ENCODE measurements at places on chromosomes 1 and 21. TPM values are rescaled to one million over a fixed set of nuclear protein-coding genes. Genes with fewer than 3 reads are reported as not detected.

The FCMR gene
- total RNA-seq, result 1.6 TPM

The CLIC4 gene
- 544 TPM for total RNA-seq

The SYF2 gene
- 28.9 TPM for total RNA-seq

DNA sequence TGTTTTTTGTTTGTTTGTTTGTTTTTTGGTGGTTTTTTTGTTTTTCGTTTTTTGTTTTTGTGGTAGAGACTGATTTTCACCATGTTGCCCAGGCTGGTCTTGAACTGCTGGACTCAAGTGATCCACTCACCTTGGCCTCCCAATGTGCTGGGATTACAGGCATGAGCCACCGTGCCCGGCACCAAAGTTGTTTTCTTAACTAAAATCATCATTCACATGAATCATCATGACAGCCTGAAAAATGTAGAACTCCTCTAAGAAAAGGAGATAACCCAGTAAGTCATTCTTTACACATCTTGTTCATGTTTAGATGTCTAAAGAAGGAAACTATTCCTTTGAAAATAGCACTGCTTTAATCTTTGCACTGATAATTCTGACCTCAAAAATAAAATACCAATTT is 37.5 kb downstream of the DISP1 start:
- no peak for DNase-seq

GRCh38 chr1:82836973-82837680 is 1036.4 kb downstream of the ADGRL2 start:
- peak; percentile 17 for DNase-seq

- DNase-seq, result no peak
These were observed 55.4 kb upstream of the IFFO2 start for GRCh38 chr1:19011845-19012231.
